ENCODE measurements at places on chromosomes 6 and 20.

- DNase-seq, result no peak
These were observed 103.1 kb downstream of the HIVEP2 start for GRCh38 chr6:142841915-142842314.

GRCh38 chr20:50138120-50138478 lies 15.4 kb downstream of the PEDS1 start:
- no peak for DNase-seq

- peak; percentile 79 for DNase-seq
These were observed 227.5 kb upstream of the MYLIP start for GRCh38 chr6:15901141-15902115.

GRCh38 chr6:71043902-71044301 lies 87.0 kb upstream of the B3GAT2 start:
- DNase-seq, result no peak

DNA sequence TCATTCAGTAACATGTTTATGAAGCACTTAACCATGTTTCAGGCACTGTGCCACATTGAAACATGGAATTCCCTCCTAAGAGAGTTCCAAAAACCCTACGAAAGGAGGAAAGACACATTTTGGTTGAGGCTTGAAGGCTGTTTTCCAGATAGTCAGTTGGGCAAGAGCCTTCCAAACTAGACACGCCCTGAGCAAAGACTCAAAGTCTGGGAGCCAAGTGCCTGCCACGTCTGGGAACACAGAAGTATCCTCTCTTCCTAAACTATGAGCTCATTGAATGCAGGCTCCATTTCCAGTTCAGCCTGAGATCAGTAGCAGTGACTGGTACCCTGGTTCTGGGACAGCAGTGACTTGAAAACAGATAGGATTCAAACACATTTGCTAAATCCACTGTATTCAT lies 74.5 kb upstream of the FAM8A1 start:
- DNase-seq, result no peak

DNA sequence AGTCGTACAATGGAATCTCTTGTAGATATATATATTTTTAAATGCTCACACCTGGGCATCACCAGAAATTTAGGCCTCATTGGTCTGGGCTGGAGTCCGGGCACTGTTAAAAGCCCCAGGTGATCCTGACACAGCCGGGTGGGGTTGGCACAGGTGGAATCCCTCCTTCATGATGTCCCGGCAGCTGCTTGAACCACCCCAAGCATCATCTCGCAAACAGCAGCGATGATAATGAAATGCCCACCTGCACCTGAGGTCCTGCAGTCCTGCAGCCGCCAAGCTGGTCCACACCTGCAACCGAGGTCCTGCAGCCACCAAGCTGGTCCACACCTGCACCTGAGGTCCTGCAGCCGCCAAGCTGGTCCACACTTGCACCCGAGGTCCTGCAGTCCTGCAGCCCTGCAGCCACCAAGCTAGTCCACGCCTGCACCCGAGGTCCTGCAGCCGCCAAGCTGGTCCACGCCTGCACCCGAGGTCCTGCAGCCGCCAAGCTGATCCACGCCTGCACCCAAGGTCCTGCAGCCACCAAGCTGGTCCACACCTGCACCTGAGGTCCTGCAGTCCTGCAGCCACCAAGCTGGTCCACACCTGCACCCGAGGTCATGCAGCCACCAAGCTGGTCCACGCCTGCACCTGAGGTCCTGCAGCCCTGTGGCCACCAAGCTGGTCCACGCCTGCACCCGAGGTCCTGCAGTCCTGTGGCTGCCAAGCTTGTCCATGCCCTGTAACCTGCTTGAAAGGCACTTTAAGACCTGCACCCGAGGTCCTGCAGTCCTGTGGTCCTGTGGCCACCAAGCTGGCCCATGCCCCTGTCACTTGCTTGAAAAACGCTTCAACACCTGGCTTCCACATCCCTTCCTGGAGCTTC lies 261.2 kb downstream of the DLL1 start:
- no peak for DNase-seq

- DNase-seq, result no peak
These were observed 1.4 kb upstream of the TRIM39 start for GRCh38 chr6:30325150-30325872.

DNA sequence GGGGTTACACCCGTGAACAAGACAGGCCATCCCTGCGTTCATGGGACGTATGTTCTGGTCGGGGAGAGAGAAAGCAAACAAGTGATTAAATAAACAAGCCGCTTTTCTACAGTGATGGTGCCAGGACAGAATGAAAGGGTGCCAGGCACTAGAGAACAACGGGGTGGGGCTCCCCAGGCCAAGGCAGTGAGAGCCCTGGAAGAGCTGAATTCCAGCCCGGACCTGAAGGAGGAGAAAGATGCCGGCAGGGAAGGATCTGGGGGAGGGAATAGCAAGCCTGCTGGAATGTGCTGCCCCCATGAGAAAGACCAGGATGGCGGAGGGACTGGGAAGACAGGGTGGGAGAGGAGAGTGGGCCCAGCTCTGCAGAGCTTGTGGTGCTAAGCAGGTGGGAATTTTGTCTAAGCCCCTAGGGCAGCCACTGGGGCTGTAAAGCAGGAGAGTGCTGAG lies 7.5 kb downstream of the SNAI1 start:
- no peak for DNase-seq

DNA sequence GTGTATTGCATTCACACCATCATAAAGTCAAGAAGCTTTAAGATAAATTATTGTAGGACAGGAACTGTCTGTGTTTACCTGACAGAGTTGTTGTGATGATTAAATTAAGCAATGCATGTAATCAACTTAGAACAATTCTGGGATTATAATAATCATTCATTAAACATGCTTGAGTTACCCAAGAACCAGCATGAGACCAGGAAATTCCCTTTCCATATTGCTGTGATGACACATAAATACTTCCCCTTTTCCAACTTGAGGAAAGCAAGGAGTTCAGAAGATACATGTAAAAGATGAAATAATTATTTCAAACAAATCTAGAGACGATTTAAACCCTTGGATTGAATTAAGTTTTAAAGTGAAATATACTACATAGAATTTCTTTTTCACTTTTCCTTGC lies 404.4 kb downstream of the GJA1 start:
- no peak for DNase-seq

DNA sequence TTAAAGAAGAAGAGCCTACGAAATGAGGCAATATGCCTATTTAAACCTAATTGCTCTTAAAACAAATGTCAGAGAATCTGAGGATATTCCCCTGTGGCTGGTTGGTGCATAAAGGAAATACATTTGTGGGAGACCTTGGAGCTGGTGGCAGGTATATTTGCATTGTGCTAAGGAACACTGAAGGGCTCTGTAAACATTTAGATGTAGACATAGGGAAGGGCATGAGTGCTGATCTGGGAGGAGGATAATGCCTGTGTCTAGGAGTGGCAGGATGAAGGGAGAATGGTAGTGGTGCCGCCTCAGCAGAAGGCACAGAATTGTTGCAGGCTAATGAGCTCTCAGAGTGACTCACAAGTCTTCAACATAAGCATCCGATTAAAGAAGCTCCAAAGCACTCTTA lies 85.8 kb downstream of the CD164 start:
- DNase-seq, result no peak

DNA sequence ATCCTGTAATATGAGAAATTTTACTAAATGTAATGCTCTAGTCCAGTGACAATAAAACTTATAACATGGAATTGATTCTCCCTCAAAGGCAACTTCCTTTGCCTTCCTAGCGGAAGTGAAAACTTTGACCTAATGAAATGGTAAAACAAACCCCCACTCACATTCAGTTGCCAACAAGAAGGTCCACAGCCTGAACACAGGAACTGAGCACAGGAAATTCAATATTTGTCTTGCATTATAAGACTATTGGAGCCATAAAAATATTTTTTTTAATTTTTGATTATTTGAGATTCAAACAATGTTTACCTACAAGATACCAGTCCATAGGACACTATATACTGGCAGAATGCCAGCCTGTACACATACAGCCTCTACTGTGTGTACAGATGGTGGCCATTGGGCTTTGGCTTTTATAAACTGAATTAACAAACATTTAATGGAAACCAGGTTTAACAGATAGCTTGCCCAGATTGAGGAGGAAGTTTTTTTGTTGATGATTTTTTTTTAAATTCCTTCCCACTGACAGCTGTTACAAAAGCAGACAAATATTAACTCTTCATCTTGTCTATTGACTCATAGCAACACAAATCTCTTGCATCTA lies 481.5 kb upstream of the JAG1 start:
- DNase-seq, result no peak

DNA sequence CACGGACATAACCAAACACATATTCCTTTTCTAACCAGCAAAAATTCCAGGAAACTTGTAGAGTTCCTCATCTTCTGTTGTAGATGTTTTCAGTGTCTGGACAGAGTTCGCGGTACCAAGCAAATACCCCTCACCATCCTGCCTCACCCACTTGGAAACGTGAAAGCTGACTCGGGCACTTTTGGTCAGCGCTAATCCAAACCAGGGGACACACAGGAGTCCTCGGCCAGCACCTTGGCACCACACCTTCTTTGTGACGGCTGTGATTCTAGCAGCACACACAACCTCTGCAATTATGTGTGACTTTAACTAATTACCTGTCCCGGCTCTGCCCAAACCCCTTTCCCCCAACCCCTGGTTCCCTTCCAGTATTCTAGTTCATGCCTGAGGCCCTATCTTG lies 58.1 kb downstream of the PLAGL1 start:
- no peak for DNase-seq

DNA sequence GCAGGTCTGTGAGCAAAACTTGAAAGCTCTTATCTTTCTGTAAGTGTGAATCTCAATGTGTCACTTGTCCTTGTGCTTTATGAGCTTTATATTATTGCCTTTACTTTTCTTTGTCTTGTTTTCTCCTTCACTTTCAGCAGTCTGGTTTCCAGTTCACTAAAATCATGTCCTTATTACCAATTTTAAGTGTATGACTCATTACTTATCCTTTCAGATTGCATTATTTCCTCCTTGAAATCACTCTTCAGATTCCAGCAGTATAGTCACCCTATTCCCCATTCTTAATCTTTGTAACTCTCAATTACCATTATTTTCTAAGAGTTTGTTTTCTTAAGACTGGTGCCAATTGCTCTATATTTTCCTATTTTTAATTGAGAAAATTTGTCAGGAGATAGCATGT lies 117.4 kb upstream of the GRIK2 start:
- DNase-seq, result no peak

- no peak for DNase-seq
These were observed 70.2 kb upstream of the BCLAF1 start for GRCh38 chr6:136359851-136360250.

GRCh38 chr6:3803627-3804468 lies 45.3 kb upstream of the FAM50B start:
- DNase-seq, result peak; percentile 24

- peak; percentile 70 for DNase-seq
These were observed 96.3 kb upstream of the GCM1 start for GRCh38 chr6:53244958-53245357.

DNA sequence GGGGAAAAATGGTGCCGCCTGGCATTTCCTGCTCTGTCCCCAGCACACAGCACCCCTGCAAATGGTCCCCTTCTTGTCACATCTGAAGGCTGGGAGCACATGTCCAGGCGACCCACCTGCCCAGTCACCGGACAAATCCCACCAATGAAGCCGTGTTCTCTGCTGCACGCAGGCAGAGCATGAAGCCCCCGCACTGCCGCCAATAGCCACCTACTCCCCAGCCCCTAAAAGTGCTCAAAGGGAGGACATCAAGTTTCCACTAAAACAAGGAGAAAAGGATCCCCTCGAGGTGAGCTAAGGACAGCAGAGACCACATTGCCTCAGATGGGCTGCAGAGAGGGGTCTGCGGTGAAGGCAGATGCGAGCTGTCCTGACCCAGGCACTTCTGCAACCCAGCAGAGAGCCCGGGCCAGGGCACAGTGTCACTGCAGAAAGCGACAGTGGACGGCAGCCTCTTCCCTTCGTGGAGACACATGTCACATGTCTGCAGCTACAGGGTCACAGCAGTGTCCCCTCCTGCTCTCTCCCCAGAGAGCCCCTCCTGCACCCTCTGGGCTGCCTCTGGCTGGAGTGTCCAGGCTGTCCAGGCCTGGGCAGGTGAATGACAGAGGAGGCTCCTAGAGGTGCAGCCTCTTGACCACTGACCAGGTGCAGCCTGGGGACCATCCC lies 221.5 kb downstream of the PREX1 start:
- DNase-seq, result no peak

GRCh38 chr6:27177485-27178406 lies 69.8 kb upstream of the PRSS16 start:
- DNase-seq, result peak; percentile 71

- DNase-seq, result peak; percentile 28
These were observed 68.5 kb downstream of the MAP3K5 start for GRCh38 chr6:136723780-136724179.

DNA sequence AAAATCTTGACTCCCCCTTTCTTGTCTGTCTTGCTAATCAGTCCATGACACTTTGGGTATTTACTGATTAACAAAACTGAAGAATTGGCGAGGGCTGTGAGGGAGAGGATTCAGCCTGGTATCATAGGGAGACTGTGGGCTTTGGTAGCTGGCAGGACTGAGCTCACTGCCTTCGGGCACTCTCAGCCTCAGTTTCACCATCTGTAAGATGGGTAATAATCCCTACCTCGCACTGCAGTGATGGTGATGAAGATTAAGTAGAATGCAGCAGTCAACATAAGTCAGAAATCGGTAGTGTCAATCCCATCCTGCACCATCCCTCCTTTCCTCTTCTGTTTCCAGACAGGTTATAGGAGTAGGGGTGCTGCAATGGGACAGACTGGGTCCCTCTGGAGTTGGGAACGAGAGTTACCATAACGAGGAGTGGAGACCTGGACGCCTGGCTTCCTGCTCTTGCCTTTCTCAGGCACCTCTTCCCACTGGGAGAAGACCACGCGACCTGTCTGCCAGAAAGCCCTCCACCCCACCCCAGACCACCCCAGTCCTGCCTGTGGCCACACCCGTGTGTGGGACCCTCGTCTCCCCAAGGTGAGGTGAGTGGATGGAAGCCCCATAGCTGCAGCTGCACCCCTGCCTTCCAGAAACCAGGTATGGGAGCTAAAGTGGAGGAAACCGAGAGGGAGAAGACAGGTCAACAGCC lies 99.1 kb downstream of the SNX5 start:
- no peak for DNase-seq

GRCh38 chr6:67880939-67881705 lies 754.0 kb upstream of the ADGRB3 start:
- no peak for DNase-seq

GRCh38 chr6:15343490-15344191 lies 97.8 kb downstream of the JARID2 start:
- no peak for DNase-seq

- DNase-seq, result no peak
These were observed 70.2 kb downstream of the HS3ST5 start for GRCh38 chr6:114272582-114272981.

- DNase-seq, result no peak
These were observed 118.5 kb upstream of the BACH2 start for GRCh38 chr6:90415178-90415577.

DNA sequence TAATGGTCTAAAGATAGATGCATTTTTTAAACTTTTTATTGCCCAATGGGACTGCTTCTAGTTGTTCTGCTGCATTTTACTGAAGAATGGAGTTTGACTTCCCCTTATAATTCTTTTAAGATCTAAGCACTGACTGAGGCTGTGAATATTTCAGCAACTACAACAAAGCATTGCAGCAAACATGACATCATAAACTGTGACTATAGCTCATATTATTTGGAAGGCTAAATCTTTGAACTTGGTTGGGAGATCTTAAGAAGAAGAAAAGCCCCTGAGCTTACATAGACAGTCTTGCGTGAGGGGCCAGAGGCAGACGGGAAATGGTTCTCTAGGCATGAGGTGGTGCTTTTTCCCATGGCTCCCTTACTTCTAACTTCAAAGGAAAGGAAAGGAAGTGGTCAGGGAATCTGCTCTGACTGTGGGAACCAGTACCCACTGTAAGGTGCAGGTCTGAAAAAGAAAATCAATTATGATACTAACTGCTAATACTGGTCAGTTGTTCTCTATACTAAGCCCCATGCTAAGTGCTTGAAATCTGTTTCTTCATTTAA lies 14.8 kb downstream of the HEY2 start:
- no peak for DNase-seq
